Esophagus mucosa (tissue), 1 donor: ENCODE measurements at places on chromosomes 16 and 17.

DNA sequence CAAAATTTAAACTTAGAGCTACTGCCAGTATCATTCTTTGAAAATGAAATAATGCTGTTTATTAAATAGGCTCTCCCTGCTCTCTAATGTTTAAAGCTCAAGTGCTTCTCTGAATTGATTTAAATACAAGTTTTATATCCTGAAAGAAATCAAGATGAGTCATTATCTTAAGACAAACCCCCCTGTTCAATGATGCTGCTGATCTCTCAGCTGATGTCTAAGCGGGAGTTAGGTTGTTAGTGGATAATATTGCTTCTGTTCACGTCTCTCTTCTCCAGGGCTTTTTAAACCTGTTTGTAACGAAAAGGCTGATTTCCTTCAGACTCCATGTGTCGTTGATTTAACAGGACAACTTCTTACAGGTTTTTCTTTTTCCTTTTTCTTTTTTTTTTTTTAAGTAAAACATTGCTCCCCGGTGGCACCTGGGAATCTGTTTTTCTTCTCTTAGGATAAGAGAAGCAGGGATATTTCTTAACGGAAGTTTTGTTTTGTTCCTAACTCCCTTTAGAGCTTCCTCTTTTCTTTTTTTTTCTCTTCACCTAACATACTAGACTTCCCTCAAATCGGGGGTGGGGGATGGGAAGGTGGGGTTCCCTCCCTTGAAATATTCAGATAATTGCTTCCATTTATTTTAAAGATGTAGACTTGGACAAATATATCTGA lies 807 bp upstream of the LYRM9 start:
- no peak for ATAC-seq

DNA sequence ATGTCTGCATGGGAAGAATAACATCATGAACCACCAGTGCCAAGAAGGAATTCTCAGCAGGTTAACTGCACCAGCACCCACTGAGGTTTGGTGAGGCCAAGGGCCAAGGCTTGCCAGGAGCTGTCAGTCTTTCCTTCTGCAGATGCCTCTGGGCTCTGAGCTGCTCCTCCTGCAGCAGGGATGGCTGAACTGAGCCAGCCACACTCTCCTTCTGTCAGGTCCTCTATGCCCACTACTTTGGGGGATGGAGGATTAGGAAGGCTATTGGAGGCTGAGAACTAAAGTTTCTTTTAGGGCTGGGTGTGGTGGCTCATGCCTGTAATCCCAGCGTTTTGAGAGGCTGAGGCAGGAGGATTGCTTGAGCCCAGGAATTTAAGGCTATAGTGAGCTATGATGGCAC lies 71.6 kb downstream of the PLXDC1 start:
- no peak for ATAC-seq

DNA sequence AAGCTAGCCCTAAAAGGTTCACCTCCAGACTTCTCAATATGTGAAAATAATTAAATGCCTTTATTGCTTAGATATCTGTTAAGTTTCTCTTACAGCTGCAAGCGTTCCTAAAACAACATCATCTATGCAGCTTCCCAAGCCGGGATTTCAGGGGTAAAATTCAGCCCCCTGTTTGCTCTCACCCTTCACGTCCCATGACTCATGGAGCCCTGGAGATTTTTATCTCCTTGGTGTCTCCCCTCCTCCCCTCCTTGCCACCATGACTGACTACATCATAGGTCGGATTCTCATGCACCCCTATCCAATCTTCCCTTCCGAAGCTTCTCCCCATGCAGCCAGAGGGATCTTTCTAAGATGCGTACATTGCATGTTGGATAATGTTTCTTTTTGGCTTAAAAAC lies 21.0 kb upstream of the CACNG4 start:
- ATAC-seq = no peak

DNA sequence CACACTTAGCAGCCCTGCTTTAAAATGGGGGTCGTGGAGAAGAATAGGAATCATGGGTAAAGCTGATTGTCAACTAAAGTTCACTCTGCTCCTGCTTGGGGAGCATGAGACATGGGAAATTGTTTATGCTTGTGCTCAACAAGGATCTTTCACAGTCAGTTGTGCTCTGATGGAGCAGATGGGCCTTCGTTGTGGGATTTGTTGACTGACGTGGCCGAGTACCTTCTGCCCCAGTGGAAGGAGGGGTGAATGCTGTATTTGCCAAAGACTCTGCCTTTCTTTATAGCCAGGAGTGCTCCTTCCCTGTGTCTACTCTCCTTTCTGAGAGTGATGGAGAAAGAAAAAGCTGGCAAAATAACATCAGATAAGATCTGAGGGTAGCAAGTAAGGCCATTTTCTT lies 11.4 kb downstream of the ARSG start:
- ATAC-seq = no peak

- ATAC-seq = no peak
Observed at GRCh38 chr17:50132104-50132794, 2.3 kb upstream of the SAMD14 start.

GRCh38 chr16:85046472-85046916 lies 18.9 kb downstream of the KIAA0513 start:
- no peak for ATAC-seq

DNA sequence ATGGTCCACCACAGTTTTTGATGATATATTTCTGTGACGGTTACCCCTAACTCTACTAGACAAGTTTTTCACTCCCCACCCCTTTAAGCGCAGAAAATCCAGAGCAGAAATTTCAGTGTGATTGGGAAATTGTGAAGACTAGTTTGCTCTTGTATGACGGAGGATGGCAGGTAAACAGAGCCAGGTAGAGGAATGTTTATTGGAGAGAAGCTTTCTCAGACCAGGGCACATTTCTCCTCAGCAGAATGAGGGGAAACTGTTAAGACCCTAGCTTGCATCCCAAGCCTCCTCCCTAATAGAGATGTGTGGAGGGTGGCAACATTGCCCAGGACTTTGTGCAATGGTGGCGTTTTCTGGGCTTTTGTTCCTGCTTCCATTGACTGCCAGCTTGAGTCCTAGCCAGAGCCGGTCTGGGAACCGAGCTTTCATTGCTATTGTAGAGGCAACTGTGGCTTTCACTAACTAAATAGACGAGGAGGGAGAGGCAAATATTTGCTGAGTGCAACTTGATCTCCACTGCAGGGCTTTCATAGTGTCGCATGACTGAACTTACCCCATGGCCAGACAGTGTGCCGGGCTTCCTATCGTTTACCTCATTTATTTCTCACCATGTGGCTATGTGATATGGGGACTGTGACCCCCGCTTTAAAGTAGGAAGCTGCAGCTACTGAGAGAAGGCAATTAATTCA lies 159.6 kb upstream of the MPHOSPH6 start:
- no peak for ATAC-seq

GRCh38 chr16:49747654-49748053 lies 108.3 kb downstream of the ZNF423 start:
- no peak for ATAC-seq

DNA sequence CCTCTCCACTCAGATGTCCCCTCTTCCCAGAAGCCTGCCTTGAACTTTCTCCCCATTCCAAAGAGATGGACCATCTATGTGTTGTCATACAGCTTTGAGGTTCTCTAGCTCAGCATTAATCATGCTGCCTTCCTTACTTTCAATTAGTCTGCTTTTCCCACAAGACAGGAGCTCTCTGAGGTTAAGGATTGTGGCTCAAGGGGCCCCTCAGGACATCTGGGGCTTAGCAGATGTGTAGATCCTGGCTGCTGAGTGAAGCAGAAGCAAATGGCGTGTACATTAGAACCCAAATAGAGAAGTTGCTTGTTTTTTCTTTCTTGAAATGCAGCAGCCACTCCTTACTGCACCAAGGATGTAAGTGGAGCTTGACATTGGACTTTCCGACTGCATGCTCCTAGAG lies 330.5 kb upstream of the TNRC6C start:
- no peak for ATAC-seq

DNA sequence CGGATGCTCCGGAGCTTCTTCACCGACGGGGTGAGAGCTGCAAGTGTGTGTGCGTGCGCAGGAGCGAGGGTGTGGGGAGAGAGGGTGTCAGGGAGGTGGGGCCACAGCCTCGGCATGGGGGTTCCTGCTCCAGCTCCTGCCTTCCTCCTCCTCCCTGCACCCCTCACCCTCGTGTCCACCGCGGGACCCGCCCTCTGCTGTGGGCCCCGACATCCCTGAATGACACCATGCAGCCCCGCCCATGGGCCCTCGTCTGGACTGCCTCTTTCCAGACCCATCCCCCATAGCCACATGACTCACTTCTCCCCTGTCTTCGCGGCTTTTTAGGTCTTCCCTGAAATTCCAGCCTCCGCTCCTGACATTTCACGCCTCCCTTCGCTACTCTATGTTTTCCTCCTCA lies 41.6 kb downstream of the ARHGAP23 start:
- no peak for ATAC-seq

DNA sequence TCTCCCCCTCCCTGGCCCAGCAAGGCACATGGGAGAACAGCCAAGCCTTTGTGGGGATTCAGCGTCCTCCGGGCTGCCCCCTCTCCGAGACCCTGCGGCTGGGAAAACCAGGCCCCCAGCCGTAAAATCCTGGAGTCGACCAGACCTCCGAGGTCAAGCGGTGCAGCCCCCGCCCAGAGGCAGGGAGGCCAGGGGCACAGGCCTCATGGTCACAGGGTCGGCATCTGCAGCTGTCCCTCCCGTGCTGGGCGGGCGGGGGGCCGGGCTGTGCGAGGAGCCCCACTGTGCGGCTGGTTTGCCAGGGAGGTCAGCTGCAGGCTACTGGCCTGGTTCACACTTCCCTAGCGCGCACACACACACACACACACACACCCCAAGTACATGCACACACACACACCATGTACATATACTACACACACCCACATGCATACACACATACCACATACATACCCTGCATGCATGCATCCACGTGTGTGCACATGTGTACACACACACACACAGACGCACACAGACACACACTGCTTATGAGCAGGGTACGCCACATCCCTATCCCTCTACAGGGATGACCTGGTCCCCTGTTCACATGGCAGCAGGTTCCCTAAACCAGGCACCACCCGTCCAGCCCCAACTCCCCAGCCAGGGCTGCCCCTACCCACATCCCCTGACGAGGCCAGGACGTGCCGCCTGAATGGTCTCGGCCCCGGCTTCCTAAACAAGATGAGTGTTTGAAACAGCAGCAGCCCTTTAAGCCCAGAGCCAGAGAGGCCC lies 108.9 kb upstream of the CIBAR2 start:
- no peak for ATAC-seq

- no peak for ATAC-seq
Observed at GRCh38 chr16:54040975-54041374, 245.6 kb downstream of the IRX3 start.

DNA sequence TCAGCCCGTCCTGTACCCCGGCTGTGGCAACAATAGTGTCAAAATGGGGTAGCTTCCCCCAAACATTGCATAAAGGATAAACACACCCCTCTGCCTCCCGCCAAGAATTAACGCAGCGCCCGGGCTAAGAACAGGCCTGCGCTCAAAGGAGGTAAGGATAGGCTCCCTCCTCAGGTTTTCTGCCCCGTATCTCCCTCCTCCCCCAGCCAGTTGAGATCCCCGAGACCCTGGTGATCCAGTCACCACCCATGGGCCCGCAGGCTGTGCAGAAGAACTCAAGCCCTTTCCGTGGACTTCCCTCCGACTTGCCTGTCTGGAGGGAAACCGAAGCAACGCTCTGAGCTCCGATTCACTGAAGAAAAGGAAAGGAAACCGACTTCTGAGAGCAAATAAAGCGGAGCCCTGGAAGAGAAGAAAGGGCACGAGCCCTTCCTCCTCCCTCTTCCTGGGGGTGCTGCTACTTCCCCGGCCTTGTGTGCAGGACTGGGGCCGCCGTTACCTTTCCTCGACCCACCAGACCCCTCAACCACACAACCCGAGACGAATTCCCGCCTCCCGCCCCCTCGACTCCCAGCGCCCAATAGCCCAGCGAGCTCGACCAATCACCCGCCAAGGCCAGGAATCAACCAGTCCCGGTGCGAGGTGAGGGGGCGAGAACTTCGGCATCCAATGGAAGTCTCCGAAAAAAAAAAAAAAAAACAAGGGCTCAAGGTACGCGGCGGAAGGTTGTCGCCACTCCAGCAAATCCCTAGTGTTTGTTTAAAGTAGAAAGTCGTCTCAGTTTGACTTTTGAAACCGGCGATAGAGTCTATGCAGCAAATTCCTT lies at the start of gene BRIP1:
TSS of gene BRIP1 (minus strand) at position 554 of the 826 bp plus-strand sequence. CDS start 1,989 bp downstream, outside the sequence.
- peak; percentile 97 for ATAC-seq

DNA sequence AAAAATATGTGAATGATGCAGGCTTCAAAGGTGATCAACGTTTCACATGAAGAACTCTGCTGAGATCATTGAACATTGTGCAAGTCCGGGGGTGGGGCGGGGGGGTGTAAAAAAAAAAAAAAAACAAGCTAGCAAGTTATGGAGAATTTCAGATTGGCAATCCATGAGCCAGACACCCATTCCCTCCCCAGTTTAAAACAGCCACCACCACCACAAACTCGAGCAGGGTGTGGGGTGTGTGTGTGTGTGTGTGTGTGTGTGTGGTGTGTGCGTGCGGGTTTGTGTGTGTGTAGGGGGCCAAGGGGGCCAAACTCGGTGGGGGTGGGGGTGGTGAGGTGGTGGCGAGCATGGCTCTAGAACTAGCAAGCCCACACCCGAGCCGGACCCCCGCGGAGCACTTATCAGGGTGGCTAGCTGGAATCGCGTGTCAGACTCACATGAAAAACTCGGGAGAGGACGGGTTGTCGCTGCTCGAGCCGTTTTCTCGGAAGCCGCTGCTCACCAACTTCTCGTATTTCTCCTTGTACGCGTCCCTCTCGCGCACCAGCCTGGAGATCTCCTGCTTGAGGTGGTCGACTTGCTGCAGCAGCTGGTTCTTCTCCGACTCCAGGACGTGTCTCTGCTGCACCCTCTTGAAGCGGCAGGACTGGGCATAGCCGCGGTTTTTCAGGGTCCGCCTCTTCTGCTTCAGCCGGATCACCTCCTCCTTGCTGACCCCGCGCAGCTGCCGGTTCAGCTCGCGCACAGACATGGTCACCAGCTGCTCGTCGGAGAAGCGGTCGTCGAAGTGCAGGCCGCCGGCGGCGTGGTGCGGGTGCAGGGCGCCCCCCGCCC lies 2.0 kb downstream of the MAF start:
- ATAC-seq = no peak

GRCh38 chr17:80804466-80804865 lies 187.2 kb upstream of the CHMP6 start:
- ATAC-seq = no peak

DNA sequence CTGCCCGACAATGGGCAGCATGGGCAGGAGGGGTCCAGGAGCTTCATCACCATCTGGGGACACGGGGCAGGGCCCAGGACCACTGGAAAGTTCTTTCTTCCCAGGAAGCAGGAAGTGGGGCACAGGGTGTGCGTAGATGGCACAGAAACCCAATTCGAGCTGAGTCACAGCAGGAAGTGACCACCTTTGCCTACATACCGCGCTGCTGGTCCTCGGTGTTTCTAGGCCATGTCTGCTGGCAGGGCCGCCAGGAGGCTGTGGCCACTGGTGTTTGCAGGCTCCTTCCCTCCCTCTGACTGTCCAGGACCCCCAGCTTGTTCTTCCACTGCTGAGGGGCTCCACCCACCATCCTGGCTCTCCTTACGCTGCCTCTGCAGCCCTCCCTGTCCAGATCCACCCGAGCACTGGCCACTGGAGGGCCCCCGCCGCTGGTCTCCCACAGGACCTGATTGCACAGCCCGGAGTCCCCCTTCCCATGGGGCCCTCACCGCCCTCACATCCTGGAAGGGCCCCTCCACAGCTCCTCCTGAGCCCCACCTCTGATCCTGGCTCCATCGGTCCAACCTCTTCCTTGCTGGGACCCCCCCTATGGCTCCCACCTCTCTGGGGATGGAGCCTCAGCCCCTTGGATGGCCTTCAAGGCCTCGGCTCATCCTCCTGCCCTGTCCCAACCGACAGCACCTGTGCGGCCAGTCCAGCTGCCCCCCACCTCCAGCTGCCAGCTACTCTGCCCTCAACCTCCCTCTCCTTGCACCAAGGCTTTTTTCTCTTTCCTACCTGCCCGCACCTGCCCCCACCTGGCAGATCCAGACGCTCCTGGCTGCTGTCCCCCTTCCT lies 14.5 kb upstream of the RASD1 start:
- ATAC-seq = no peak

- ATAC-seq = no peak
Observed at GRCh38 chr16:3980253-3981111, 100.0 kb upstream of the CREBBP start.
